OCI-LY7 (cell line): ENCODE measurements at places on chromosomes 7 and 10. TPM values are rescaled to one million over a fixed set of nuclear protein-coding genes. Genes with fewer than 3 reads are reported as not detected.

CPA2 gene
- not detected in 2 replicates for total RNA-seq

LIPM gene
- total RNA-seq, result not detected in 2 replicates

EIF5AL1 gene
- total RNA-seq, result 1.5 and 1.8 TPM in 2 replicates

SPDYE5 gene
- total RNA-seq, result not detected in 2 replicates

STEAP1 gene
- total RNA-seq, result not detected in 2 replicates

PIP gene
- total RNA-seq, result not detected in 2 replicates

CHRM2 gene
- not detected in 2 replicates for total RNA-seq

GPR26 gene
- total RNA-seq, result not detected in 2 replicates

KCNIP2 gene
- total RNA-seq, result 2.8 and 4.3 TPM in 2 replicates

DNA sequence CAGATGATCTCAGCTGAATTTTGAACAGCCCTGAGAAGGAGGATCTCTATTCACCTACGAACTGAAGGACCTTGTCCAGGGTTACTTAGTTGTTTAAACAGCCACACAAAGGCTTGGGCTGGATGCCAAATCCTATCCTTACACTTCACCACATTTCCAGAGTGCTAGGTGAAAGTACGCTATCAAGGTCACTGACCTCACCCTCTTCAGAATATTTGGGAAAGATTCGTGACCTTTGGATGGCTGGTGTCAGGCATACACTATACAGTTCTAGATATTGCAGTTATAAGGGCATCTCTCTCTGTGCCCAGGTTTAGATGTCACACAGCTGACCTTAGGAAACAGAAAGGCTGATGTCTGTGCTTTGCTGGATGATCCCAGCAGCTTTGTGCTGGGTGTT lies 61.2 kb upstream of the ABLIM1 start:
- DNase-seq, result no peak

- no peak for DNase-seq
Measured at GRCh38 chr7:44071726-44072363, 6.5 kb upstream of the PGAM2 start.

- DNase-seq, result no peak
Measured at GRCh38 chr7:27603813-27604212, 58.9 kb downstream of the HIBADH start.

DNA sequence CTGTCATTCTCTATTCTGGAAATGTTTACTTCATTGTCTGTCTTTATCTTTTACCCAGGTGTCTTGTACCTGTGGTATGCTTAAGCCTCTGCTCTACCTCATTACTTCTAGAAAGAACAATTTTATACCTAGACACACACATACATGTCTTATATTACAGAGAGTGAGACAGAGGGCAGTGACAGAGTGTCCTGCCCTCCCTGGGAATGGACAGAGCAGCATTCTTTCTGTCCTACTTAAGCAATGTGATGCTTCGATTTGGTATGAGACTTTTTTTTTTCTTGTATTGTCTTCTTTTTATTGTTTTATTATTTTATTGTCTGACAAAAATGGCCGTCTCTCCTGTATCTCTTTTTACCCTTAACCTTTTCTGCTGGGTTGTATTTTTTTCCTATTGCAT lies 286.1 kb downstream of the EXOC4 start:
- DNase-seq, result no peak

GRCh38 chr7:135240441-135240840 lies 6.8 kb downstream of the STRA8 start:
- DNase-seq, result no peak

DNA sequence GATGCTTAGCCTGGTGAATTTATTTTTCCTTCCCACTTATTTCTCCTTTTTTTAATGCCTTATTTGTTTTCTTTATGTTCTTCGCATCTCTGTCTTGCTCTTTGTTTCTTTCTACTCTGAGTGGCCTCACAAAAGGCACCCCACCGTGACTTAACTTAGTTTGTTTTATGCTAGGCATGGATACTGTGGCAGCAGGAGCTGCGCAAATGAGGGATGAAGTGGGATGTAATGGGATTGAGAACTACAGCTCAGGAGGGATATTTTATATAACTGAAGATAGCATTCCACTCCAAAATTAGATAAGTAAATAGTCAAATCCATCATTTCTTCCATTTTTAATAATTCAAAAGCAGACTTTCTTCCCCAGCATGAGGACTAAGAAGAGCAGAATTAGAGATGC lies 1.7 kb upstream of the CACNA2D1 start:
- DNase-seq, result no peak

GRCh38 chr10:66752714-66753113 lies 173.1 kb upstream of the LRRTM3 start:
- no peak for DNase-seq

DNA sequence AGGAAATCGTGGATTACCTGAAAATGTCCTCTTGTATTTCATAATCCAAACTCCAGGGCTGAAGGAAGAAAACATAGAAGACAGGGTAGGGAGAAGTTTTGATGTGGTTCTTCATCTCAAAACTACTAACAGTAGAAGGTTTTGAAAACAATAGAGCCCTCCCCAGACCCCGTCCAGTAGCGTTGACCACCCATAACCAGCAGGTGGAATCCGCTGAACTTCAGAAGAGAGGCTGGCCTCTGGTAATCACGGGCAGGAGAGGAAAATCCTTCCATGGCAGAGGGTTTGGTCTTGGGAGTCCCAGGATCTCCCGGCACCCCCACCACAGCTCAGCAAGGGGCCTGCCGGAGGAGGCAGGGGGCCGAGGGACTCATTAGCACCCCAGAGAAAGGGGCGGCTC lies 333.4 kb upstream of the RNF32 start:
- DNase-seq, result no peak

DNA sequence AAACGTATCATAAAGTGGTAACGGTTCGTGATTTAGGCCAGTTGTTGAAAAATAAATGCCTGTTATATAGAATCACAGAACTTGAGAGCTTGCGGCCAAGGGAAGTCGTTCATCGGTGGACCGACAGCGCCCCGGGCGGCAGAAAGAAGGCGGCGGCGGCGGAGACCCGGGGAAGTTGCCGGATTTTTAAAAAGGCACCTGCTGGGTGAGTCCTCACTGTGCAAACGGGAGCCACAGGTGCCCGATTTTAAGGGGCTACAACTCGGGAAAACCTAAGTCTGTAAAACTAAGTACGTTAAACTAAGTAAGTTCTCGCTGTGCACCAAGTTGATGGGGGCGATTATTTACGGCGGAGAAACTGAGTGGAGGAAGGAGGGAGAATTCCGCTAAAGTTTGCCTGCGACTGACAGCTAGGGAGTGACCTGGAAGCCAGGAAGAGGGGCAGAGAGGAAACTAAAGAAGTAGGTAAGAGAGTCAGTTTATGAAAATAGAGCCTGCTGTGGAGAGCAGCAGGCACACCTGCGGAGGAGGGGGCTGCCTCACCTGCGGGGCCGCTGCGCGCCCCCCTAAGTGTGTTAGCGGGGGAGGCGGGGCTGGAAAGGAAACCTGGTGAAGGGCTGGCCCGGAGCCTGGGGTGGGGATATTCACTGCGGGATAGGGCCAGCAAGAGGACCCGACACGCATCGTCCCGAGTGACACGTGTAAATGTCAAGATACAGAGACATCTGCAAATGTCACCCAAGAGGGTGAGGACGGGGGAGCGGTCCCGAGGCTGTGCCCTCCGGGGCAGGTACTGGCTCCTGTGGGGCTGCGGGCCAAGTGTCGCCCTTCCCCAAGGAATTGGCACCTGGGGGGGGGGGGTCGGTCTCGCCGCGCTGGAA lies 996 bp downstream of the ADAM12 start:
- no peak for DNase-seq

- DNase-seq, result no peak
Measured at GRCh38 chr10:30637881-30638467, 8.4 kb upstream of the LYZL2 start.

DNA sequence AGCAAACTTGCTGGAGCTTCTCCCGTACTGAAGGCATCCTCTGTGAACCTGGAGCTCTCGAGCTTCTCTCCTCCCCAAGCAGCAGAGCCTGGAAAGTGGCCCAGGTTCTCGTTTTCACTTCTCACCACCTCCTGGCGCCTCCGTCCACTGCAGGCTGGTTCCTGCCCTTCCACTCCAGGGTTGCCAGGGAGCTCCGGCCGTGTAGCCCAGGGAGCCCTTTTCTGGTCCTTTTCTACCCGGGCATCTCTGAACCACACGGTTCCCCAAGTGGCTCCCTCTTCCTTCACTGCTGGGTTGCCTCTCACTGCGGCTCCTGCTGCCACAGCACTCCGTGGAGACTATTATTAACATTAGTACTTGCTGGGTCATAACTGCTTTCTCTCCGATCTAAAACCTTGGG lies 208.6 kb upstream of the PPP2R2D start:
- no peak for DNase-seq

GRCh38 chr7:27875832-27876231 lies 135.9 kb downstream of the TAX1BP1 start:
- no peak for DNase-seq

DNA sequence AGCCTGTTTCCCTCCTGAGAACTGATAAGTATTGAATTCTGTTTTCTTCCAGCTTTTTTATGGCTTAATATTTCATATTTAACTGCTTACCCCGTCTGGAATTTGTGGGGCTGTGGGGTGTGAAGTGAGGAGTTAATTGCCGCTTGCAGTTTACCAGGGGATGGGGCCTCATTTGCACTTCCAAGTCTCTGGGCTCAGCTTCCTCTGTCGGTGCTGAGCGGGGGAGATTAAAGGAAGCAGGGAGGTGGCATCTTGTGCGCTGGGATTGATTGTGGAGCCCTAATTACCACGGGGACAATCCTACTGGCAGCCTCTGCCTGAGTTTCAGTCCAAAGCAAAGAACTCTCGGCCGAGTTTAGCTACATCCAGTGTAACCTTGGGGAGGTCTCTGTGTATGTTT lies 33.4 kb downstream of the ELFN1 start:
- DNase-seq, result no peak

GRCh38 chr10:17758896-17759295 lies 6.9 kb downstream of the TMEM236 start:
- no peak for DNase-seq

GRCh38 chr10:60009276-60009675 lies 102.9 kb upstream of the CCDC6 start:
- no peak for DNase-seq

DNA sequence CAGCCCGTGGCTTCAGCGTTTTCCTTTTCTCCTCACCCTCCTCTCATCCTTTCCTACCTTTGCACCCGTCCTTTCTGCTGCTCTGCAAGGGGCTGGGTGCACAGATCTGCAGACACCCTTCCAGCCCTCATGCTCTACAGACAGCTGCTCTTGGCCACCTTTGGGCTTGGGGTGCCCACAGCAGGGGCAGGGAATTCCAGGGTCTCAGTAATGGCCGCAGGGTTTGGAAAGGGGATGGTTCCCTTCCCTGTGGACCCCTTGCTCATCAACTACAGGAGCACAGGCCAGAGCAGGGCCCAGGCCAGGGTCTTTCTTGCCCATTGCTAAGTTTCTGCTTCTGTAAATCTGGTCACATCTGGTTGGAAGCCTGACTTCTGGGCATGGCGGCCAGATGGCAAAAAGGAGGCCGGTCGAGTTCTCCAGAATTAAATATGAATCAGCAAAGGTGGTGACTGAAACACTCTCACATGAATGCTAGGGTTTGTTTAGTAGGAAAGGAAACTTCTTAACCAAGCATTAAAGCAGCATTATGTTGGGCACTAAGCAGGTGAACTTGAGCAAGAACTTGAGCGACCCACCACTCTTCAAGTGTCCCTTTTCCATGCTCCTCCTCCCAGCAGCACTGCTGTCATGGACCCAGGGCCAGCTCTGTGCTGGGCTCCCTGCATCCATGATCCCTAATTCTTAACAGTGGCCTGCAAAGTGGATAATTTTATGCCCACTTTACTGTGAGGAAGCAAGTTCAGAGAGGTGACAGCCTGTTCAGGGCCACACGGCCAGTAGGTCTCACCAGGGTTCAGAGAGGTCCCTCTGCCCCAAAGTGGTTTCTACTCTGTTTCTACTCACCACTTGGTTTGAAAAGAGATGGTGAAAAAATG lies 1.5 kb downstream of the ECHDC3 start:
- no peak for DNase-seq

DNA sequence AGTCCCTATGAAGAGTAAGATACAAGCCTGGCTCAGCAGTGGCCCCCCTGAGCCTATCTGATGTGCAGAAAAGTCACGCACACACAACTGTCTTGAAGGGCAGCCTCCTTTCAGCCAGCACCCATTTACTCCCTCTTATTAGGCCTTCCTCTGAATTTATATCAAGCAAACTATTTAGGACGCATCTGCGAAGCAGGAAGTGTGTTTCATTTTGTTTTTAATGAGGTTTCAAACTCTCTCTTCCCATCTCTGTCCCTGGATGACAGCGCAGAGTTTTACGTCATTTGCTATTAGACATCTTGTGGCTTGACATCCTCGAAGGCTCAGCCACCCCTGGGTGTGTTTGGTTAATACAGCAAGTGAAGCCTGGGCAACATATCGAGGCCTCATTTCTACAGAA lies 79.5 kb downstream of the CUX1 start:
- DNase-seq, result no peak

DNA sequence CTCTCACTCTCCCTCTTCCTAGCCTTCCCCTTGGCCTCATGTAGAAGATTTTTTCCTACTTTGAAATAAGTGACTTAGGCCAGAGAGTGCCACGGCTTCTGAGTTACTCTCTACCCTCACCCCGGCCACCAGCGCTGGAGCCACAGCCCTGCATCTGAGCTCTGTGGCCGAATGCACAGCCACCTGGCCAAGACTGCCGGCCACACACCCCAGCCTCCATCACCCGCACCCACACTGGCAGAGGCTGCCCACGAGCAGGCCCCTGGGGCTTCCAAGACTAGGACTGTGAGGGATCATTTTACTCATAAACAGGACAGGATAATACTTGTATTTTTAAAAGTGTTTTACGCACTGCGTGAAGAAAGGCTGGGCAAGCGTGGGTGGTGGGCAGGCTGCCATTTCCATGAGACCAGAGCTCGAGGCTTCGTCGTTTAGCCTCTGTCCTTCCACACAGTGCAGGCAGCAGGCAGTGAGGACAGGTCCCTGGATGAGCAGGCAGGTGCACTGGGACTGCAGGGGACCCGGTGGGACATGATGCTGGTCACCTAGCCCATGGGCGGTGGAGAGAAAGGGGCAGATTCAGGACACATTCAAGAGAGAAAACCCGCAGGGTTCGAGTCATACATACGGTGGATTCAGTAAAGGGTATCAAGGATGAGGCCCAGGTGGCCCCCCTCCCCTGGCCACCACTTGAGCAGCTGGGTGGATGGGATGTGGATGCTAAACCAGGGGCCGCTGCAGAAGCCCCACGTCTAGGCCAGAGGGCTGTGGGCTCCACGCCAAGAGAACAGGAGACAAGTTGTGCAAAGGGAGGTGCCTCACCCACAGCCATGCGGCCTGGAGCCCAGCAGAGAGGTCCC lies 35.5 kb upstream of the RNF32 start:
- no peak for DNase-seq

GRCh38 chr7:141045126-141045841 lies 28.6 kb upstream of the TMEM178B start:
- no peak for DNase-seq

DNA sequence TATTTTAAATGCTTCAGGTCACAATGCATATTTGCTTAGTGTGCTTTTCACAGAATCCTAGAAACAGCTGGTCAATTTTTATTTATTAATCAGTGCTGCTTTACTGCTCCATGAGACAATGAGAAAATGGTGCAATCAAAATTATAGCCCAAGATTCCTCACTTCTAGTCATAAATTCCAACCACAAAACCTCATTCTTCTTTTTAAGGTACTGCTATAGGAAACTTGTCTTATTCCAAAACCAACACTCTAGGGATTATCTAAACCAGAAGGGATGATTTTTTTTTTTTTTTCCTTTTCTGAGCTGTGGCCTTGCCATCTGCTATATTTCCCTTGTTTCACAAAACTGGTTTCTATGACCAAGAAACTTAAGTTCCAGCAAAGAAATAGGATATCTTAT lies 64.0 kb upstream of the SEMA3A start:
- no peak for DNase-seq
